Stimulated activated CD4-positive, alpha-beta T cell treated with anti-CD3 and anti-CD28 coated beads, Interleukin-1b, Interleukin-23, amount 100 ng/mL, for 4 hours (primary cell): ENCODE measurements at places on chromosomes 16 and 17.

GRCh38 chr16:56241596-56241995, 50.3 kb downstream of the GNAO1 start:
- no peak for DNase-seq

DNA sequence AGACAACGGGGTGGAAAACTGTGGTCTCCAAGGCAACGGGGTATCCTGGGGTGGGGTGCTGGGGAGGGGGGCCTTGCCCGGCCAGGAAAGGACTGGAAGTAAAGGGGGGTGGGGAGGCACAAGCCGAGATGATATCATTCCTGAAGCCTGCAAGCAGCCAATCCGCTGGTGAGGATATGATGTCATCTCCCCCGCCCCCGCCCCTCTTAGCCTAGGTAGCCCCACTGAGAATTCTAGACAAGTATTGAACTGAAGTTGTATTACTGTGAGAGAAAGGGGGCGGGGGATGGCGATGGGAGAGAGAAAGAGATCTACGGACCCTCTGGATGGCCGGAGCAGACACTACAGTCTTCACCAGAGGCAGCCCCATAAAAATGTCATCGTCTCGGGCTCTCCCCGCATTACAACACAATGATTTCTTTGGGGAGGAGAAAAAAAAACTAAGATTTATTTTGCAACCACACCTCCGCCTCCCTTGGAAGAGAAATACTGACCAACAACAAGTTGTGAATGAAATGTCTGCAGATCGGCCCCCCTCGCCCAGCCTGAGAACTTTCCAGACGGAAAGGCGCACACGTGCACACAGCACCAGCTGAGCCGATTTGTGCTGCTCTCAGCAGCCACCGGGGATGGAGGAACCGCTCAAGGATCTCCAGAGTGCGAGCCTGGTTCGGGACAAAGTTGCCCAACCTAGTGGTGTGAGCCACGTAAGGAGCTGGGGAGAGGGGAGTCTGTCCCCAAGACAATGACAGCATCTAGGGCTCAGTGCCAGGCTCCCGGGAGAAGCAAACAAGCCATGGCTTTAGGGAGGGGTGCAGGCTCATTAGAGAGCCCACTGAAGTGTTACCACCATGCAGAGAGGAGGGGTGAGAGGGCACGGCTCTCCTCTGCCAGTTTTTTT, 222.1 kb downstream of the SOX9 start:
- no peak for DNase-seq

DNA sequence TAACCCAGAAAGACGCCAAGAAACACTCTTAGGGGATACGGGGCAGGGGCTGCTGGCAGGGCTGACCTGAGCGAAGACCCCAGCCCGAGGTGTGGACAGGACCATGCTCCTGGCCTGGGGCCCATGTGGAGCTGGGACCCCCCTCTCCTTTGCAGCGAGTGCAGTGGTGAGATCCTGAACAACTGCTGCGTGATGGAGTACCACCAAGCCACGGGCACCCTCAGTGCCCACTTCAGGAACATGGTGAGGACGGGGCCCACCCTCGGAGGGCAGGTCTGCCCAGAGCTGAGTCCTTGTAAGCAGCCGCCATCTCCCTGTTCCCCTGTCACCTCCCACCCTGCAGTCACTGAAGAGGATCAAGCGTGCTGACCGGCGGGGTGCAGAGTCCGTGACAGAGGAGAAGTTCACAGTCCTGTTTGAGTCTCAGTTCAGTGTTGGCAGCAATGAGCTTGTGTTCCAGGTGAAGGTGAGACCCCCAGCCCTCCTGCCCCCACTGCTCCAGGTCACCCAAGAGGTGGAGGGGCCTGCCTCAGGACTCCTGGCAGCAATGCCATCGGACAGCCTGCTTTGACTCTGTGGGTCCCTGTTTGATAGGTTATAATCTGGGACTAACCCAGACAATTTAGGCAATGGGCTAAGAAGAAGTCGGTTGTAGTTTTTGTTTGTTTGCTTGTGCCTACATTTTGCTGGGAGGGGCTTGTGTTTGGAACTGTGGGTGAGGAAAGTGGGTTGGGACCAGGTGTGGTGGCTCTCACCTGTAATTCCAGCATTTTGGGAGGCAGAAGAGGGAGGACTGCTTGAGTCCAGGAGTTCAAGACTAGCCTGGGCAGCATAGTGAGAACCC, 16.1 kb downstream of the STAT5A start:
- no peak for DNase-seq

DNA sequence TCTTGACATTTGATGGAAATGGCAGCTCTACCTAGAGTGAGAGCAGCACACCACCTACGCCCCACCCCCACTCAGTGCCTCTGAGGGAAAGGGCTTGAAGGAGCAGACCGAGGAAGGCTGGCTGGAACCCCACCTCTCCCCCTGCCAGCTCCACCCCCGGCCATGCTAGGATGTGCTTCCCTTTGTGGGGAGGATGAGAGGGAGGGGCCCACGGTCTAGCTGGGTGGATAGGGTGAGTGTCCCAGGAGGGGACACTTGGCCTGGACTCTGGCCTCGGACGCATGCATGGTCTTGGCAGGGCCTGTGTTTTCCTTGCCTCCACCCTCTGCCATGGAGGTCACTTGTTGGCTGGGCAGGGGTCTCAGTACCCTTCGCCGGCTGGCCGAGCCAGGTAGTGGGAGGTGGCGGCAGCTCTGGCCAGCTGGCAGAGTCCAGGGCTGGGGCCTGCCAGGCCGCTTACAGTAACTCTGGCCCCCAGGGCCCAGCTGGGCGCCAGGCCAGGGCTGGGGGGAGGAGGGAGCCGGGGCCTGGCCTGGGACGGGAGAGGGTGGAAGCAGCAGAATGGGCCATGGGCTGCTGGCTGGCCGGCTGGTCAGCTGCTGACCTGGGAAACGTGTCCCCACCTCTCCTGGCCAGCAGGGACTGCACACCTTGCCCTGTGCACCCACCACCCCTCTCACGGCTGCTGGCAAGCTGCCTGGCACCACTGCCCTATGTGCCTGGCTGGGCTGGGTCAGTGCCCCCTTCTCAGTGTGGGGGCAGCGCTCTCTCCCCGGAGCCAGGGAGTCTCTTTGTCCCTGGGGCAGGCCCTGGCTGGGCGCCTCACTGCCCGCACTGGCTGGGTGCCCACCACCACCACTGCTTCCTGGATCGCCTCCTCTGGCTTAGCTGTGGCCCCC, 23.0 kb downstream of the RARA start:
- no peak for DNase-seq
